Esophagus squamous epithelium (tissue), 5 donors: ENCODE measurements at places on chromosomes 11 and 22.

DNA sequence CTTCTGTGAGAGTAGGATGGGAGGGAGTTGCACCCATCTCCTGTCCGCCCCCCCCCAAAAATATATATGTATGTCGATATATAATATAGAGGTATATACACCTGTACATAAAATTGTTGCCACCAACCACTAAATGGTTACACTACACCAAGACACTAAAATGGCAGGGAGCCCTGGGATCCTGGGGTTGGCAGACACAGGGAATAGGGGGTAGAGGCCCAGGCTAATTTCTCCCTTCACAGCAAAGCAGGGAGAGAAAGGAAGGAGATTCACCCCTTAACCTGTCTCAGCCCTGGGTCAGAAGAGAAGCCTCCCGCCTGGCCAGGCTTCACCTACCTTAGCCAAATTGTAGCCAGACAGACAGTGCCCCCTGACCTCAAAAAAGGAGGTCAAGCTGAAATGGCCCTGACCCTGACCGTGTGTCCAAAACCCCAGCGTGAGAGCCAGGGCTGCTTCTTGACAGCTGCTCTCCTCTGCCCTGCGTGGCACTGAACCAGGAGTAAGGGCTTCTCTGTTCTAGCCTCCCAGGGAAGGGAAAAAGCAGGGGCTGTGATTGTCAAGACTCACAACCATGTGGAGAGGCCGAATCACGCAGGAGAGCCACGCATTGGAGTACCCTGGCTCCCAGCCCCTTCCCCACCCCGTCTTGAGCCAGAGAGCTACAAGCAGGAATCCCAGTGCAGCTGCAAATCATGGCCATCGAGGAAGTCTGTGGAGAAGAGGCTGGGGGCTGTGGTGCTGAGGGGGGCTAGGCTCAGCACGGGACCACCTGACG is 40.5 kb downstream of the SGSM3 start:
- DNase-seq = no peak

DNA sequence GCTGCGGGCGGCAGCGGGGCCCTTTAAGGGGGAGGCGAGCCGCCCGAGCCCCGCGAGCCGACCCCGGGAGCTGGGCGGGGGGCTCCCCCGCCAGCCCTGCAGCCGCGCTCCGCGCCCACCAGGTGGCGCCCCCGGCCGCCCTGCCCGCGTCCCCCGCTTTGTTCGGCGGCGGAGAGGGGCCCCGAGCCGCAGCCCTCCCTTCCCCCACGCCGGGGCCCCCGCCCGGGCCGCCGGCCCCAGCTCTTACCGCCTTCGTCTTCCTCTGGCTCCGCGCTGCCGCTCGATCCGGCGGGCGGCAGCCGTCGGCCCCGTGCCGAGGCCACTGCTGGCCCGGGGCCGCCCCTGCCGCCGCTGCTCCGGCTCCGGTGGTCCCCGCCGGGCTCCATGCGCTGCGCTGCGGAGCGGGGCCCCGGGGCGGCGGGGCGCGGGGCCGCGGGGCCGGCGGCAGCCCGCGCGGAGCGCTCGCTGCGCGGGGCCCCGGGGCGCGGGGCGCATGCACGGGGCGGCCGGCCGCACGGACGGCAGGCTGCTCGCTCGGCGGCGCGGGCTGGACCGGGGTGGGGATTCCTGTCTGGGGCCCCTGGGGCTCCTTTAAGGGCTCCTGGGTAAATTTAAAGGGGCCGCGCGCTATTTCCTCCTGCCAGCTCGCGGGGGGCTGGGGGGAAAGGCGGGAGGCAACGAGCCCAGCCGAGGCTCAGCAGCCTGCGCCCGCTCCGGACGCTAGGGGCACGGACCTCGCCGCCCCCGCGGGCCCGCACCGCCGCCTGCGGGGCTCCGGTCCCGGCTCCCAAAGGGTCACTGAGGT is at the start of gene ZFTA:
TSS of gene ZFTA (minus strand) at position 539 of the 805 bp plus-strand sequence. CDS start at position 386, 153 bp downstream.
- DNase-seq = no peak

DNA sequence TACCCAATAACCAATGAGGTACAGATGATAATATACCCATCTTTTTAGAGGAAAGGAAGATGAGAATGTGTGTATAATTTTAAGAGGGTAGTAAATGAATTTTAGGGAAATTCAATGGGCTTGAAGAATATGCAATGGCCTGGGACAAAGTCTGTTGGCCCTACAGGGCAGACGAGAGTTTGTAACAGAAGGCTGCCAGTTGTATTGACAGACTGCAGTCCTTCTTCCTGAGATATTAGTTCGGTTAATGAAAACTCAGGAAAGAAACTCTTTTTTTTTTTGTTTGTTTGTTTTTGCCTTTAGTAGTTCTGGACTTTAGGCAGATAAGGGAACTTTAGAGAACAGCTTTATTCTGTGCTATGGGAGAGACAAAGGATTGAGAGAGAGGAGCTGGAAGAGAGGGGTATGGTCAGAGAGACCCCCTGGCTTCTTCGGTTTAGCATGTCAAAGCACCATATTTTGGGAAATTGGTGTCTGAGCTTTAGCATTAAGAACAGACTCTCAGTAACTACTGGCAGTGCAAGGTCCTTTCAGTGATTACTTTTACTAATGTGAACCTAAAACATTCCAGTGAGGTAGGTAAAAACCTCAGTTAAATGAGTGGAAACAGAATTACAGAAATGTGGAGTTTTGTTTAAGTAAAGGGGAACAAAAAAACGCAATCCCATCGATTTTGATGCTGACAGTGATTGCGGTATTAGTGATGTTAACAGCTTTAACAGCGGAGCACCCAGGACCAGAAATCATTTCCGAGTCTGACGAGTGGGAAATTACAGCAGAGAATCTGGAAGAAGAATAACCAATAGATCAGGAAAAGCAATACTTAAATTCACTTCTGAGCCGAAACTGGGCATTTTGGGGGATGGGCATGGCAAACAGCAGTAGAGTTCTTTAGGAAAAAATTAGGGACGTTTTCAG is 644 bp upstream of the NAALAD2 start:
- DNase-seq = no peak

DNA sequence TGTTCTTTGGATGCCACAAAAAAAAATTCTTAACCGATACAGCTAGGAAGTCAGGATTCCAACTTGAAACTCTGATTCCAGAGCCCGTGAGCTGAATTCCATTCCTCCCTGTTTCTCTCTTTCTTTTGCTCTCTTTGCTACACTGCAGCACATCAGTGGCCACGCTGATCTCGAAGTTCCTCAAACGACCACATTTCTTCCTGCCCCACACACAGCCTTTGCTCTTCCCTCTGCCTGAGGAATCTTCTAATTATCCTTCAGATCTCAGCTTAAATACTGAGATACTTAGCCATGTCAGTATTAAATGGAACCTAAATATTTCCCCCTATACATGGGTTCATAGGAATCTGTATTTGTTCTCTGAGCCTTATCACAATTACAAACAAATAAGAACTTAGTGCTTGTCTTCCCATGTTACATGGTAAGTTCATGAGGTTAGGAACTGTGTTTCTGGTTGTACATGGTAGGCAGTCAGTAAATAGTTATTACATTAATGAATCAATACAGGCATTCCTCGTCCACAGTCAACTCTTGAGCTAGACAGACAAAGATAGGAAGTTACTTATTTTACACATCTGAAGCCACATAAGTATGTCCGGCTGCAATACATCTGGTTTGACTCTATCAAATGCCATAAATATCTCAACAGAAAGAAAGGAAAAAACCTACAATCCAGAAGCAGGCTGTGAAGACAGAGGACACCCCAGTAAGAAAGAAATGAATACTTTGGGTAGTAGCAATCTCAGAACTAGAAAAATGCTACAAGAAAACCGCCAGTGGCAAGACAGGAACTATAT is 86.6 kb downstream of the MAML2 start:
- no peak for DNase-seq

DNA sequence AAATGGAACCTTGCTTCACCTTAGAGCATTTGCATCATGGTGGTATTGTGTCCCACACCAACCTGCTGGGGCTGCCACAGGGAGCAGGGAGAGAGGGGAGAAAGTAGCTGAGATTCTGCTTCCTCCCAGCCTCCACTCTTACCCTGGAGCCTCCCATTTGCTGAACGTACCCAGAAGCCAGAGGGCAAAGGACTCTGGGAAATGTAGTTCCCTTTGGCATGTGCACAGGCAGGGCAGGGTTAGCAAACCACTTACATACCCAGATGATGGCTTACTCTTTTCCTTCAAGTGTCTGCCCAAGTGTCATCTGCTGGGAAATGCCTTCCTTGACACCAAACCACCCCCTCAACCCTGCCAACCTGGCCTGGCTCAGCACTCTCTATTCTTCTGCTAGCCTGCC is 16.9 kb downstream of the SMIM38 start:
- no peak for DNase-seq

- DNase-seq = no peak
Measured at GRCh38 chr22:29916007-29916544, 33.1 kb downstream of the MTMR3 start.

DNA sequence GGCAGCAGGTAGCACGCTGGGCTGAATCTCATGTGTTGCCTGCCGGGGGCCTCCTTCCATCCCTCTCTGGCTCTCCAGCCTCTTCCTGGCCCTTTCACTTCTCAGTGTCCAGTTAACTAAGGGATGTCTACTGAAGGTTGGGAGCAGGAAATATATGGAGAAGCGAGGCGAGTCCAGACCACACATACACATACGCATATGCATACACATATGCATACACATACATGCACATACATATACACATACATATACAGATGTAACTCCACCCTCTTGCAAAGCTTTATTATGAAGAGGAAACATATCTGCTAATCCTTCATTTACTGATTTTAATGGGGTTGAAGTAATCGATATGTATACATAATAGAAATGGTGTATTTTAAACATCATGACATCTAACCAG is 636.1 kb upstream of the CCDC179 start:
- no peak for DNase-seq

DNA sequence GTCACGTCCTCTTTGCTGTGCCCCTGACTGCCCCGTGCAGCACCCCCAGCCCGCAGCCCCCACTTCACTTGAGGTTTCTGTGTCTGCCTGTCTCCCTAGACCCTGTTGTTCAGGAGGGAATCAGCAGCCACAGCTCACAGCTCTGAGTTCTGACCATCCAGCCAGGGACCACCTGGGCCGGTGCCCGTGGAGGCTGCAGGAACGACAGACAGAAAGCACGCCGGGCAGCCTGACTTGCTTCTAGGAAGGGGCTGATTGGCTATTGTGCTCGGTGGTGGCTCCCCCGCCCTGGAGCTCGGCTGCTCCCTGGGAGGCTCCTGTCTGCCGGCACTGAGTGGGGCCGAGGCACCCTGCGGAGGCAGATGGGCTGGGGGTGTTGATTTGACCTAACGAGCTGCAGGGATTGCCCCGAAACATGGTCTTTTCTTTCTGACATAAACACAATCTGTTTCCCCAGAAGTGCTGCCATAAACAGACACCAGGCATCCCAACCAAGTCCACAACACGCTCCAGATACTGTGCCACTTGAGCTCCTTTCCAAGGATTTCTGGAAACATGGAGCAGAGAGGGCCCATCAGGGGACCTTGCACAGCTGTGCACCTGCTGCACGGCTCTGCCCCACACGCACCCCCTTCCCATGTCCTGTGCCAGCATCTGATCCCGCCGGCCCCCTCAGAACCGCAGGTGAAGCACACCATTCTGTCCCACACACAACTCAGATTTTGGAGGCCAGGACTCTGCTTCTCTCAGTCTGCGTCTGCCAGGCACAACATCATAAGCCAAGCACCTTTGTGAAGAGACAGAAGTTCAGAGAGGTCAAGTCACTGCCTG is 855.9 kb downstream of the TBC1D22A start:
- DNase-seq = no peak

- DNase-seq = no peak
Measured at GRCh38 chr11:3723014-3723708, 52.0 kb upstream of the CHRNA10 start.

GRCh38 chr11:119027561-119028345 is 2.9 kb downstream of the SLC37A4 start:
- no peak for DNase-seq

DNA sequence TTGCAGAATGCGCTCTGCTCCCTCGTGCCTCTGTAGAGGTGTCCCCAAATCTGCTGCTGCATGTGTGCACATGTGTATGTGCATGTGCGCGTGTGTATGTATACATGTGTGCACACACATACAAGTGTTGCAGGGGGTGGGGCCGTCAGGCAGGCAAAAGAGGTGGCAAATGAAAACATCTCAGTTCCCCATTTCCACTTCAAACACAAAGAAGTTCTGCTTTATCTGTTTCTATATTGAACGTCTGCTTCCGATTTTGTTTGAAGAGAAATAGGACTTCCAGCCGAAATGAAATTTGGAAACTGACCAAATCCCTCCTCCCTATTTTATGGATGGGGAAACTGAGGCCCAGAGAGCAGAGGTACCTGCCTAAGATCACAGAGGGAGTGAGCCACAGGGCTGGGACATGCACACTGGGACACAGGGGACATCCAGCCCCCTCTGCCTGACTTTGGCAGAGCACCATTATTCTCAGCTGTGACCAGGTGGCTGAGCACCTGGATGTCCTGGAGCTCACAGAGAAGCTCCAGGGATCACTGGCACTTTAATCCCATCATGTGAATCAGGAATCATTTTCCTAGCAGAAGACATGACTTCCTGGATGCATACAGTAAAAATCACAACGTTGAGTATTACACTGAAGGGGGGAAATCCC is 41.2 kb upstream of the ALX4 start:
- DNase-seq = no peak

- DNase-seq = no peak
Measured at GRCh38 chr11:79493555-79494171, 52.8 kb upstream of the TENM4 start.
